NCI-H1092 (cell line): ENCODE measurements at places on chromosomes 1 and 21.

- DNase-seq, result no peak
Observed at GRCh38 chr21:26394341-26394740, 178.7 kb downstream of the CYYR1 start.

DNA sequence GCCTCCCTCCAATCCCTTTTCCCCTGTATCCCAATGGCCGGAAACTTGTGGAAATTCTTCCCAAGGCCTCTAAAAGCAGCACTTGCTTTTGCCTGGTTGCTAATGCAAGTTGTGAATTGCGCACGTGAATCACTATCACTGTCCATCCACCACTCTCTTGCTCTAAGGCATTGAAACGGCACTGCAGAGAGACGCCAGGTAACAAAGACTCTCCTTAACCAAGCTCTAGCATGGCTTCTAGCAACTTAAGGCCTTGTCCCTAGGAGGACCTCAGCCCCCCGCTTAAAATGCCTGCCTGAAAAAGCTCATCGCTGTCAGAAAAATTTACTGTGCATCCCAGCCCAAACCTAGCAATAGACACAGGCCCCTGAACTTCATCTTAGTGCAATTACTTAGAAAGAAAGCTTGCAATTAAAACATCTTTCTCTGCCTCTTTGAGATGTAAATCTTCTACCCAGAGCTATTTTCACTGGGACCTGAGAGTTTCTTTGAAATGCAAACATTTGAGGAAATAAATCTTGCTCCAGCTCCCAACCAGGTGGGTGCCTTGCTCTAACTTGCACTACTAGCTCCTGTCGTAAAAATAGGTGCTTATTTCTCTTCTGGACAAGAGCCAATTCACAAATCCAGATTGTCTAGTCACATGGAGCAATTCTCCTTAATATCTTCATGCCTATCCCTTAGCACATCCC lies 32.9 kb upstream of the ITLN2 start:
- no peak for DNase-seq

DNA sequence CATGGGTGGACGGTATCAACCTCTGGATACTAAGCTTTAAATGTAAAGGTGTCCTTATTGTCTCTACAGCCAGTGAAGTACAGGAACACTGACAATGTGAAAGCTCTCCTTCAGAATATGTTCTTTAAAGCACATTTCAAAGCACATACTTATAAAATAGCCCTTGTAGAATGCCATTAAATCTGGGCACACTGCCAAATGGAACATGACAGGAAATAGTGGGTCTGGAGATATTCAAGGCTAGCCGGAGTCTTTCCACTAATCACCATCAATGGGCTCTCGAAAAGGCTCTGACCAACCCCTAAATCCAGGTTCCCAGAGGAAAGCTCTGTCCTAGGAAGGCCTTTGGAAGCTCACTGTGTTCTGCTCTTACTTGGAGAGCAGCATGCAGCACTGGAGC lies 46.6 kb downstream of the PLD5 start:
- DNase-seq, result peak; percentile 23

GRCh38 chr1:179818260-179818659 lies 59.3 kb downstream of the TOR1AIP2 start:
- no peak for DNase-seq

DNA sequence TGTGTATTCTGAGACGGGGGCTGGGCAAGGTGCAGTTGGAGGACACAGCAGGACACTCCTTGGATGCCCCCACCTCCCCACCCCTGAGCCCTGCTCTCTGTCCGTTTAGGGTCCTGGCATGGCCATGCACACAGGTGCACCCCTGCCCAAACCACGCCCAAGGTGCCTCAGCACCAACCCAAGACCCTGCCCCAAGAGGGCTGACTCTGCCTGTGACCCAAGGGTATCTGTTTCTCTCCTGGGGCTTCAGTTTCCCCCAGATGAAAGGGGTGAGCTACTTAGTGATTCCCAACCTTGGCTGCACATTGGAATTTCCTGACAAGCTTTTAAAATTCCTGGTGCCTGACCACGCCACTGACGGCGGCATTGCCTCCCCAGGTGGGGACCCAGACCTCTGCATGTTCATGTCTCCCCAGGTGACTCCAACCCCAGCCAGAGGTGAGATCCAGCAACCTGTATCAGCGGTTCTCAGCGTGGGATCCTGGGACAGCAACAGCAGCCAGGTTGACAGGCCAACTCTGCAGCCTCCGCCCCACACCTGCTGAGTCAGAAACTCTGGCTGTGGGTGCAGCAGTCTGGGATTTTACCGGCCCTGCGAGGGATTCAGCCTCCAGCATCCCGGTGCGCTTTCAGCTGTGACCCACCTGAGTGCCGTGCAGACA lies 483.4 kb downstream of the NPHP4 start:
- no peak for DNase-seq

GRCh38 chr1:66752000-66752592 lies at the start of gene DYNLT5:
DYNLT5 (plus strand) TSS chr1:66752459; CDS start chr1:66754659, 2,200 bp downstream.
- DNase-seq, result no peak

- no peak for DNase-seq
Observed at GRCh38 chr1:97778718-97779117, 142.1 kb downstream of the DPYD start.

GRCh38 chr1:158071138-158071537 lies 77.7 kb downstream of the KIRREL1 start:
- DNase-seq, result no peak

DNA sequence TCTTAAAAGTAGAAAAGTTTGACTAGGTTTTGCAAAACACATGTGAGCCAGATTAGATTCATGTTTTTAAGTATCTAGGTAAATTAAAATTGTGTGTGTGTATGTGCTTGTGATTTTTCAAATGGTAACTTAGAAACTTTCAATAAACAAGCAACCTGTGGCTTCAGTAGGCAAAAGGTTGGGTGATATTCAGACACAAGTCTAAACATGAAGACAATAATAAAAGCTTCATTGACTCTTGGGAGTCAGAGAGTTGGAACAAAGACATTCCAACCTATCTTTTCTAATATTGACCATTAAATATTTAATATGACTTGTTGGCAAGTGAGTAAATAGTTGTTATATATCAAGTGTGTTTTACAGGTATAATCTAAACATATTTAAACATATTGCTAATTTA lies 1049.6 kb upstream of the ADGRL4 start:
- no peak for DNase-seq

DNA sequence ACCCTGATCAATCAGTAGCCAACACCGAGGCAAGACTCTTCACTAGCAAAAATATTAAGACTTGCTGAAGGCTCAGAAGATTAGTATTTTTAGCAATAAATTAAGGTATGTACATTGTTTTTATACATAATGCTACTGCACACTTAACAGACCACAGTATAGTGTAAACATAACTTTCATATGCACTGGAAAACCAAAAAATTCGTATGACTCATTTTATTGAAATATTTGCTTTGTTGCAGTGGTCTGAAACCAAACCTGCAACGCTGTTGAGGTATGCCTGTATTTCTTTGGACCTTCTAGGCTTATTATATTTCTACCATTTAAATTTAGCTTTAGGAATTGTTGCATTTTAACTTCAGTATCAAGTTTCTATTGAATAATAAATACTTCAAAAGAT lies 65.8 kb upstream of the BCL9 start:
- no peak for DNase-seq

GRCh38 chr1:236989290-236990051 lies 14.8 kb downstream of the MT1HL1 start:
- no peak for DNase-seq
